Neural crest cell (in vitro differentiated cells): ENCODE measurements at places on chromosomes 5 and 9. TPM values are rescaled to one million over a fixed set of nuclear protein-coding genes. Genes with fewer than 3 reads are reported as not detected.
A peak's percentile ranks its signal among the peaks of the same experiment; 100 is the strongest.

GRCh38 chr5:149450199-149450598 is 71.1 kb upstream of the IL17B start:
- DNase-seq: no peak

GRCh38 chr9:82706786-82707185 is 356.2 kb downstream of the RASEF start:
- DNase-seq: no peak

- DNase-seq: peak; percentile 36
Measured at GRCh38 chr5:150846654-150847333, 473 bp downstream of the IRGM start.

DNA sequence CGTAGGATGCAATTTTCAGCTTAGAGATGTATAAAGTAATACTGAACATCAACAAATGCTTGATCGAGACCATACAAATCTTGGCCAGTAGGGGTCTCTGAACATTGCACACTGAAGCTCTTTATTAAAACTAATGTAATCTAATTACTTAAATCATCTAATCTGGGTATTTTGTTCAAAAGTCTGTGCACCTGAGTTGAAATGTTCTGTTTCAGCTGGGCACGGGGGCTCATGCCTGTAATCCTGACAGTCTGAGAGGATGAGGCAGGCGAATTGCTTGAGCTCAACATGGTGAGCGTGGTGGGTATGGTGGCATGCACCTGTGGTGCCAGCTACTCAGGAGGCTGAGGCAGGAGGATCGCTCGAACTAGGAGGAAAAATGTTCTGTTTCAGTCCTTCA is 41.0 kb downstream of the ESM1 start:
- no peak for DNase-seq

Gene JAKMIP2
- 35.6 and 36.8 TPM in 2 replicates for total RNA-seq

Gene MORN5
- not detected in 2 replicates for total RNA-seq

DNA sequence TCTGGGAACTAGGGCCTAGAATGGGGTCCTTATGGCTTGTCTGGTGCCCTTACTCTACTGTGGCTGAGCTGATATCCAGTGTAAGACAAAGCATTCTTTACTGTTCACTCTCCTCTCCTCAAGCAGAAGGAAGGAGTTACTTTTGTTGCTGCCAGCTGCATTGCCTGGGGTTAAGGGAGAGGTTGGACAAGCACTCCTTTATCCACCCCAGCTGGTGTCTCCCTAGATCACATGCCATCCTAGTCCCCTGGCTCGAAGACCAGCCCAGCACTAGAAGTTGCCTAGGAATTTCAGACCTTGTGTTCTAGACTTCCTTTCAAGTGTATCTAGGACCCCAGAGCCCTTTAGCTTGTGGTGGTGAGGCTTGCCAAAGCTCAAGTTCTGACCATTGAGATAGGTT is 1051.5 kb upstream of the C9orf72 start:
- DNase-seq: no peak

DNA sequence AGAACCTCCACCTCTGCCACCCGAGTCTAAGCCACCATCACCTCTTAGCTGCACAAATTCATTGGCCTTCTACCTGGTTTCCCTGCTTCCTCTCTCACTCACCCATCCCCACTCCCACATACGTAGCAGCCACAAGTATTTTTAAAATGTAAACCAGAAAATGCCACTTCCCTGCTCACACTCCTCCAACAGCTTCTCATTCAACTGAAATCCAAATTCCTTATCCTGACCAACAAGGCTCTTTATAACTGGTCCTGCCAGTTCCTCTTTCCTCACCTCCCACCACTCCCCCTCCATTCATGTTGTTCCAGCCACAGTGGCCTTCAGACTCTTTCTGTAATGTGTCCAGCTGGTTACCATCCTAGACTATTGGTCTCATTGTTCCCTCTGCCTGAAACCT is 25.0 kb upstream of the PALM2AKAP2 start:
- no peak for DNase-seq

DNA sequence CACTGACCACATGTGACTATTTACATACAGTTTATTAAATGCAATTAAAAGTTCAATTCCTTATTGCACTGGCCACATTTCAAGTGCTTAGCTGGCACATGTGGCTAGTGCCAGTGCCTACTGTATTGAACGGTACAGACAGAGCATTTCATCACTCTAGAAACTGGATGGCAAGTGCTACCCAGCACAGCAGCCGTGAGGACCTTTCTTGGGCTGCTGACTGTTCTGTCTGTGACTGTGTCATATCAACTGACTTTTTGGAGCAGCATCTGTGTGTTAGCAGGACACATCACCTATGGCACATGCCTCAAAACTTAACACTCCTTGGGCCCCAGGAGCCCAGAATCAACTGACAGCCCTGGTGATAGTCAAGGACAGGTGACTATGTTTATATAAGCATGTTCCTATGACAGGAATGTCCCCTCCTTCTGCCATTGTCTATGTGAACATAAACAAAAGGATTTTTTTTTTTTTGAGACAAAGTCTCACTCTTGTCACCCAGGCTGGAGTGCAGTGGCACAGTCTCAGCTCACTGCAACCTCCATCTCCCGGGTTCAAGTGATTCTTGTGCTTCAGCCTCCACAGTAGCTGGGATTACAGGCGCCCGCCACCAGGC is 8.9 kb downstream of the IRF1 start:
- no peak for DNase-seq

Gene DPYSL3
- total RNA-seq: 98.9 and 102 TPM in 2 replicates

DNA sequence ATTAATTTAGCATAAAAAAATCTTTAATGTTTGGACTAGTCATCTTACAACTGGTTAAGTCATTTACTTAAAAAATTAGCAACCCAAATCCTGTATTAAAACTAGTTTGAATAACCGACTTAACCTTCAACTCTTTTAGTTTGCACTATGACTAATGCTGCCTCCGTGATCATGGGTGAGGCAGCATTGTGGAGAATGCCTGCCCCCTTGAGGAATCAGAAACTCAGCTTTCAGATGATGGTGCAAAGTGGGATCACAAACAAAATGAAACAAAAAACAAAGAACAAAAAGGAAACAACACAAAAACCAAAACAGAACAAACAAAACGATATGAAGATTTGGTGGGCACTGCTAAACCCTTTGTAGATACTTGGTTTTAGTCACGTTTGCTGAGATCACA is 127.0 kb upstream of the PALM2AKAP2 start:
- no peak for DNase-seq

Gene DTWD2
- 4.6 and 5.1 TPM in 2 replicates for total RNA-seq

Gene BARHL1
- total RNA-seq: not detected in 2 replicates

DNA sequence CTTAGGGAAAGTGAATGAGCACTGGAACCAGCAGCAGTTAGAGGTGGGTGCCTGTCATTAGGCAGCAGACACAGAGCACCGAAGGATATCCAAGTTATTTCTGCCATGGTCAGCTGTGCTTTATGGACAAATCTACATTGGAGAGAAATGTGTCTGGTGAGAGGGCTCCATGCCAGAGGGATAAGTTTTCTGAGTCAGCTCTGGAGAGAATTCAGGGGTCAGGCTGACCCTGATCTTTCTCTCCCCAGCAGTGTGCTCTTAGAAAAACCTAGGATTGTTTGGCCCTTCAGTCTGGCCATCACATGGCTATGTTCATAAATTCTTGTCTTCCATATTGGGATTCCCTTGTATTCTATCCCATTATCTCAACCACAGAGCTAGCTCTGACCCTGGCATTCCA is 8.9 kb upstream of the IL17B start:
- DNase-seq: no peak

- DNase-seq: no peak
Measured at GRCh38 chr9:95110921-95111525, 206.5 kb downstream of the FANCC start.

DNA sequence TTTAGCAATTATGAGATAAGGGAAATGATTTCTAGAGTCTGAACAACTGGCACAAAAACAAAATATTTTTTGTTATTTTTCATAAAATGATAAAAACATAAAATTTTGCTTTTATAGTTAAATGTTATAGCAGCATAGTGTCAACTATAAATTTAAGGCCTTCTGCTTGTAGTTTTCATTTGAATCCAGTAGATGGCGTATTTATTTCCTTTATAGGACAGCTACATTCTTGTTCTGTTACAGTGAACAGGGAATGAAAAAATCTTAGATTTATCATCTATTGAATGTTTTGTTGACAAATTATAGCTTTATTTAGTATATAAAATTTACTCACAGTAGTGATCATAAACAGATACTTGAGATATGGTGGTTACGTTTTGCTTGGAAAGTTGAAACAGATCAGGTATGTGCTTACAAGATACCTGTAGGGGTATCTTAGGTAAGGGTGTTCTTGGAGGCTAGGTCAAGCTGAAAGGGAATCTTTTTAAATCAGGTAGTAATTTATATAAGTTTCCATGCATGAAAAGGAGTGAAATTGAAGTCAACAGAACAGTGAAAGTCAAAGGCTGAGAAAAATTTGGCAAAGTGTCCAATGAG is 239.3 kb upstream of the GRIN3A start:
- DNase-seq: no peak

Gene DUSP1
- 20.6 and 20.9 TPM in 2 replicates for total RNA-seq

DNA sequence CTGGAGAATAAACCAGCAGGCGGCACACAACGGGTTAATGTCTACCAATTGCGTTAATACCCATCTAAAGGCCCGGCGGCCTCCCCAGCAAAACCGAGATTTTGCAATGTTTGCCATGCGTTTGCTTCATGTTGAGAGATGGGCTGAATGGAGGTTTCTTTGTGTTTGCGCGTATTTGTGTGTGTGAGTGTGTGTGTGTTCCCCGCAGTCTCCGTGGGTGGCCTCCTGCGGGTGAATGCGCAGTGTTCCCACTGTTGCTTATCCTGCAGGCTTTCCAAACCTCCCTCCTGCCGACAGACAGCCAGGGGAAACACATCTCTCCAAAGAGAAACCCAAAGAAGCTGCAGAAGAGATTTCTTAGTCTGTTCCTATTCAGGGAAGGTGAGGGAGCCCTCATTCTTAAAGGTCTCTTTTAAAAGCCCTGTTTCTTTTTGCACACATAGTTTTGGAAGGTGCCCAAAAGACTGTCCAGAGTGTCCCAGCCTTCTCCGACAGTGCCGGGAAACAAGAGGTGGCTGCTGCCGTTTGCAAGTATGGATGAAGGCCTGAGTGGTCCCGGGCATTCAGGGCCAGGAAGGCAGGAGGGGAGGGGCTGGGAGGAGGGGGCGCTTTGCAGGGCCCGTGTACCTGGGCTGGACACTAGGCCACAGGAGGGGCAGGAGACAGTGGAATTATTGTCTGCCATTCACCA is 103.8 kb upstream of the ERCC6L2 start:
- peak; percentile 30 for DNase-seq

GRCh38 chr5:122756264-122756911 is 18.5 kb upstream of the SNX2 start:
- no peak for DNase-seq

GRCh38 chr5:171660434-171660833 is 125.2 kb upstream of the SMIM23 start:
- DNase-seq: no peak

Gene FAM169A
- 11.6 and 13.6 TPM in 2 replicates for total RNA-seq

- no peak for DNase-seq
Measured at GRCh38 chr5:138230981-138231589, 18.0 kb upstream of the CDC23 start.

DNA sequence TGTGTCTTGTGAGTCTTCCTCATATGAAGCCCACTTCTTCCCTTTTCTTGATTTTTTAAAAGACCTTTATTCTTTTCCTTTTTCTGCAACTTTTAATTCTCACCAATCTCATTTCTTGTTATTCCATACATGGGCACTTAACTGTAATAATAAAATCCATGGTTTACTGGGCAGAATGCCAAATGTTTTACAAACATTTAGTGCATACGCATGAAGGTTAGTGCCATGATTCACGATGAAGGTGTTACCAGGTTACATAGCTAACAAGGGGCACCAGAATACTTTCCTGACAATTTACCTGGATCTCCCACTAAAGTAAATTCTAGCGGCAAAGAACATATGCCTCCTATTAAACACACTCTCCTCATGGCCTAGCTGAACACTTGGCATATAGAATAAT is 28.5 kb downstream of the MAN2A1 start:
- DNase-seq: no peak

Gene PDZD2
- 0.65 and 1.3 TPM in 2 replicates for total RNA-seq

Gene EIF4E1B
- not detected in 2 replicates for total RNA-seq

DNA sequence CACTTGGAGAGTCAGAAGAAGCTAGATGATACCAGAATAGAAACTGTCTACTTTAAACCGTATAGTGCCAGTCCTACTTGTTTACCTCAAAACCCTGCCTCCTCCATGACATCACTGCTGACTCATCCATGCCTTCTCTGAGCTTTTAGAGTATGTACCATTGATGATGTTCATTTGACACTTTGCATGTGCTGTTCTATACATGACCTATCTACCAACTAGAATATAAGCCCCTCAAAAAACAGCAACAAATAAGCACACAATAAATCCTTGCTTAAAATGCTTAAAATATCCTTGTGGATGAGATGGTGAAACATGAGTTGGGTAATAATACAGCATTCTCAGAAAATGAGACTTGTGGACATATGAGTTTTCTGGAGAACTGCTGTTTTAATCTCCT is 2.6 kb downstream of the CTNNAL1 start:
- no peak for DNase-seq

DNA sequence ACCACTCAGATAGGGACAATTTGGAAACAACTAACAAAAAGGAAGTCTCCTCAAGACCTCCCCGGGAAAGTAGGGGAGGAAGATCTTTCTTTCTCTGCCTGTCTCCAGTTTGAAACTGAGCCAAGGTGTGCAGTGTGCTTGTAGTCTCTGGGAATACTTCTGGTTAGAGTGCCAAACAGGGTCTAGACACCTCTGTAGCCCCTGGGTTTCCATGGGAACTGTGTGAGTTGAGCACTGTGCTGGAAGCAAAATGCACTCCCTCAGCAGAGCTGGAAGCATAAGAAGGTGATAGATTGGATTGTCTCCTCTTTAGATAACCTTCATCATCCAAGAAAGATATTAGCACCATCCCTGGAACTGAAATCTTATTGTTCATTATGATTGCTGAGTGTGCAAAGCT is 129.2 kb upstream of the TNPO1 start:
- DNase-seq: no peak

GRCh38 chr5:172399826-172400225 is 54.5 kb downstream of the SH3PXD2B start:
- no peak for DNase-seq

- no peak for DNase-seq
Measured at GRCh38 chr9:75467142-75467541, 378.8 kb downstream of the OSTF1 start.

- no peak for DNase-seq
Measured at GRCh38 chr5:128384068-128384467, 154.0 kb downstream of the FBN2 start.
